Jurkat, Clone E6-1 (cell line): ENCODE measurements at places on chromosomes 7 and 10.

DNA sequence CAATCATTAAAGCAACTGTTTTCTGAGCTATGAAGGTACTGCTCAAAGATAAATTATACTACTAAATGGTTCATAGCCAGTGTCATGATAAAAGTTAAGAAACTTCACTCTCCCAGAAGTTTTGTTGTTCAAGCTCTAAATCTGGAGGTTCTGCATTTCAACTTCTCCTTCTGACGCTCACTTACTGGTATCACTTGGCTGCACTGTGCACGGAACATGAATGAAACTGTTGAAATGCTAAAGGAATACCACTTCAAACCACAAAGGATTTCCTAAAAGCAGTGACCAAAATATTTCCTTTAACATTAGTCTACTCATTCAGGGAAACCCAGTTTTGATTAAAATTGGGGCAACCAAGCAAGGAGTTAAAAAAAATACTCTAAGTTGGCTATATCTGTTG, 93.6 kb downstream of the UBE2H start:
- DNase-seq = no peak

DNA sequence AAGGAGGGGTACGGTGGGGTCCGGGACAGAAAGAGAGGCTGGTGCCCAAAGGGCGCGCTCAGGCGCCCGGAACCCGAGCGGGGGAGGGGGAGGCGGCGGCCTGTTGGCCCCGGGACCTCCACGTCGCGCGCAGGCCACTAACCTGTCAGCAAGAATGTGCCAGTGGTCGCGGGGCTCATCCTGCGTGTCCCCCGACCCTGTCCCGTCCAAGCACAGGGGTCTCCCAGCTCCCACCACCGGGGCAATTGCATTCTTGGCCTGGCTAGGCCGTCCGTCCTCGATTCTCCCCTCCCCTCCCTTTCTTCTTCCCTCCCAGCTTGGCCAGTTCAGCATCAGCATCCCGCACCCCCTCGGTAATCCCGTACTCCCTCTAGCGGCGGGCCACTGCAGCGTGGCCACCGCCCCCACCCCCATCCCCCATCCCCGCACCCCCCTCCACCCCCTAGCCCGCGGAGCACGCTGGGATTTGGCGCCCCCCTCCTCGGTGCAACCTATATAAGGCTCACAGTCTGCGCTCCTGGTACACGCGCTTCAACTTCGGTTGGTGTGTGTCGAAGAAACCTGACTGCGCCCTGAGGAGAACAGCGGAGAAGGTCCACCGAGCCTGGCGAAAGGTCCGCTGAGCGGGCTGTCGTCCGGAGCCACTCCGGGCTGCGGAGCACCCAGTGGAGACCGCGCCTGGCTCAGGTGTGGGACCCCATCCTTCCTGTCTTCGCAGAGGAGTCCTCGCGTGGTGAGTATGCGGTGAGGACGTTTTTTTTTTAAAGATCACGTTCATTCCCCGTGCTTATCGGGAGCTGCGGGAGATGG, at the start of gene SGCE:
SGCE (minus strand) TSS at position 286 of the 810 bp plus-strand sequence; CDS start at position 251, 35 bp downstream.
- DNase-seq = no peak

DNA sequence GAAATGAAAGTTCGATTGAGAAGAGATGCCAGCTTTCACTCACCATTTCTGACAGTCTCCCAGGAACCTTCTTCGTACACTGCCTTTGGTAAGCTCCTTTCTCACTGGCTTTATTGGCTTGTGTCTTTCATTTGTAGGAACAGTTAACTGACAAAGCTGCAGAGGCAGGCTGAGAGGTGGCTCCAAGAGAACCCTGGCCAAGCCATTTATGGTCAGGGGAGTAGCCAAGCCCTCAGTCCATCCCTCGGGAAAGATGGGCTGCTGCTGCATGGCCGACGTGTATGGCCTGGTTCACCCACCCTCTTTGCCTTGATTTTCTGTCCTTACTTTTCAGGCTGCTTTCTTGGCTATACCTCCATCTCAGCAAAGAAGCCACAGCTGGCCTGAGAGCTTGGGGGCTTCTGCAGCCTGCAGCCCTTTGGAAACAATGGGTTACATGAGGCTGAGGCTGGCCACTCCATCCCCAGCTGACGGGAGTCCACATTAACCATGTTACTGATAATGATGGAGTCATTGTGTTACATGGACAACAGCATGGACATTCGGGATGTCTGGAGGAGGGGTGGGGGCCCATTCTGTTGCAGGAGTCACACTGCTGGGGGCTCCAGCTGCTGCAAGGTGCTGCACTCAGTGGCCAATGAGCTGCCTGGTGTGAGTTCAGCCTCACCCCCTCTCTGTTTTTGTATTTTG, at the start of gene OPALIN:
OPALIN (minus strand) TSS at position 152 of the 690 bp plus-strand sequence; CDS start at position 46, 106 bp downstream.
- no peak for DNase-seq

- no peak for DNase-seq
Observed at GRCh38 chr10:103706762-103707161, 148.6 kb downstream of the SH3PXD2A start.

DNA sequence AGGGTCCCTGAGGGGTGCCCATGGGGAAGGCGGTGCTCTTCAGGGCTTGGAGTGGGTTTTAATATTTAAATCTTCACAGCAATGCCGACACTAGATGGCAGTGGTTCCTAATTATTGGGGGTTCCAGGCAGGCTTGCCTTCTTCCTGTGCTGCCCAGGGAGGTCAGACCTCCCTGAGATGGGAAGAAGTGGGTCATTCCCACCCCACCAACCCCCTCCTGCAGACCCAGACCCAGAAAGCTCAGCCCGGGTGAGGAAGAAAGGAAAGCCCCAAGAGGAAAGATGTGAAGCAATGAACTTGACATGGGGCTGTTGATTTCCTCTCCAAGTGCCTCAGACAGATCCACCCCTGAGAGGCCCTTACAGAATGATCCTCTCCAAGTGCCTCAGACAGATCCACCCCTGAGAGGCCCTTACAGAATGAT, 85.1 kb upstream of the LANCL2 start:
- peak; percentile 56 for DNase-seq

DNA sequence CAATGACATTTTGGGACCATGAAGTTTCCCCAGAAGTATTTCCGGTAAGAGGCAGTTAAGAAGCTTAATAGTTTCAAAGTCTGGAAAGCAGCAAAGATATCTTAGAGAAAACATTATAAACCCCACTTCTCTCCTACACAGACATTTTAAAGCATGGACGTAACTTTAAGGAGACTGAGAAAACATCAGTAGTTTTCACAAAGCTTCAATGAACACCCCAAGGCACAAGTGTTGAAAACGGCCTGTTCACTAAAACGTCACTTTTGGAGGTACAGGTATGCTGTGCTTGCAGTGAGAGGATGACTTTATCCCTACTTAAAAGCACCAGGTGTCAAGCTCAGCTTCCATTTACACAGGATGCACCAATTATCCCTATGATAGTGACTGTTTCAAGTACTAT, 25.0 kb downstream of the NCOA4 start:
- no peak for DNase-seq

DNA sequence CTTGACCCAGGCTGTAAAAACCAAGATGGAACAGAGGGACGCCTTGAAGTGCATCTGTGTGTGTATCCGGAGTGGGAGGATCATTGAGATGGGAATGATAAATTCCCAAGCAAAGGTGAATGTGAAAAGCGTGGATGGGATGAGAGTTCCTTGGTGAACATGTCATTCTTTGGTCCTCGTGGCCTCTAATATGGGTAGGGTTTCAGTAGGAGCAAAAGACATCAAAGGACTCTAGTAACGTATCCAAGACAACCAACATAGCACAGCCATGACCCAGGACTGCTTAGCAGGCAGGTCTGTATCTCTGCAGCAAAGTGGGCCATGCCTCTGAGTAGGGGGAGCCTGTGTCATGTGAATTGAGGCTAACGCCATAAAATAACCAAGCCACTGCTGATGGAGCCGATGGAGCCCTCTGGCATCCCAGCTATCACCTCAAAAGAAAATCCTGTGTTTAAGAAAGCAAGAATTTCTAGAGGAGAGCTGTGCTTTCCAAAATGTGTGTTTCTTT, 98.6 kb downstream of the CCDC3 start:
- no peak for DNase-seq

GRCh38 chr10:22156750-22157149, 61.1 kb downstream of the EBLN1 start:
- no peak for DNase-seq

DNA sequence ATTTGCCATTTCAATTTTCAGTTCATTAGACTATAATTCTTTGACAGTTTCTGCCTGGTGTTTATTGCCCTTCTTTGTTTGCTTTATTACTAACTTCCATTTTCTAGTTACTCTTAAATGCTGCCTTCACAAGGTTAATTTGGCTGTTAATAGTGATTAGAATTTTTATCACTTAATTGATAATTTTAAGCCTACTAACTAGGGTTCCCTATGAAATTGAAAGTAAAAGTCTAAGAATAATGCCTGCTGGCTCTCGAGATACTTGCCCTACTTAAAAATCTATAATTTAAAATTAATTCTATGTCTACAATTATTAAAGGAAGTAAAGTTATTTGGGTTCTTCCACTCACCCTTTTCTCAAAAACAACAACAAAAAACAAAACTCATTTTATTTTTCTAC, 65.3 kb downstream of the C1GALT1 start:
- no peak for DNase-seq

- no peak for DNase-seq
Observed at GRCh38 chr10:132044803-132045202, 20.9 kb upstream of the JAKMIP3 start.

- DNase-seq = no peak
Observed at GRCh38 chr7:26860361-26860760, 4.0 kb downstream of the SKAP2 start.

DNA sequence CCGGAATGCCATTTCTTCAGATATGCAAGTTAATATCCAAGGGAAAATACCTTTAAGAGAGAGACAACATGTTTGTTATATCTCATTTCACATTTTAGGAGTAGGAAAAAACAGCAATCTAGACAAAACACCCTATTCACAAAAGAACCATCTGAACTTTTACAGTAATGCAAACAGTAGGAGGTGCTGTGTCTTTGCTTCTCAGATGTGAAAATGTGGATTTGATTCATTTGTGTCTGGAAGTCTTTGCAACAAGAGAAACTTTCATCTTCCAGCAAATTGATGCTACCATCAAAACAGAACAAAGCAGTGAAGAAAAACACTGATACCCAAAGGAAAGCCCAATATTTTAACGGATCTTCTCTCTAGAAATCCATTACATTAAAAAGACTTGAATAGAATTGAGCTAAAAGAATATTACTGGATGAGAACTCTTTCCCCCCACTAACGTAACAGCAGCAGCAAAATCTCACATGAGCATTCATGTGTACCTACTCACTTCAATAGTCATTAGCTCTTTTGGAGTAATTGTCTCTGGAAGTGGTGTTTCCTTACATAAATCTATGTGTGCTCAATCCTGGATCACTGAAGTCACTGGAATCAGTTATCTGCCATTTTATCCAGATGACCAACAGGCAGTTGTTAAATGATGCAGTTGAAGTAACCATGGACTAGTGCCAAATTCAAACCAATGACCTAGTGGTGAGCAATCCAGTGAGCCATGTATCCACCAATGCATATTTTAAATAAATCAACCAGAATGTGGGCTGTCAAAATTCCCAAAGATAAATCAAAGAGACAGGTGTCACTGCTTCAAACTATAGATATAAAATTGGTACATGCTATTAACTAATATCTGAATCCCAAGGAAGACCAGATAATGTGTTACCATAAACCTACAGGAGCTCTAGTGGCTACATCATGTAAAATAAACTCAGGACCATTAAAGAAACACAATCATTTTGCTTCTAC, 1.8 kb downstream of the SEMA3C start:
- DNase-seq = no peak

GRCh38 chr7:16889305-16889704, 7.5 kb upstream of the AGR3 start:
- DNase-seq = no peak

DNA sequence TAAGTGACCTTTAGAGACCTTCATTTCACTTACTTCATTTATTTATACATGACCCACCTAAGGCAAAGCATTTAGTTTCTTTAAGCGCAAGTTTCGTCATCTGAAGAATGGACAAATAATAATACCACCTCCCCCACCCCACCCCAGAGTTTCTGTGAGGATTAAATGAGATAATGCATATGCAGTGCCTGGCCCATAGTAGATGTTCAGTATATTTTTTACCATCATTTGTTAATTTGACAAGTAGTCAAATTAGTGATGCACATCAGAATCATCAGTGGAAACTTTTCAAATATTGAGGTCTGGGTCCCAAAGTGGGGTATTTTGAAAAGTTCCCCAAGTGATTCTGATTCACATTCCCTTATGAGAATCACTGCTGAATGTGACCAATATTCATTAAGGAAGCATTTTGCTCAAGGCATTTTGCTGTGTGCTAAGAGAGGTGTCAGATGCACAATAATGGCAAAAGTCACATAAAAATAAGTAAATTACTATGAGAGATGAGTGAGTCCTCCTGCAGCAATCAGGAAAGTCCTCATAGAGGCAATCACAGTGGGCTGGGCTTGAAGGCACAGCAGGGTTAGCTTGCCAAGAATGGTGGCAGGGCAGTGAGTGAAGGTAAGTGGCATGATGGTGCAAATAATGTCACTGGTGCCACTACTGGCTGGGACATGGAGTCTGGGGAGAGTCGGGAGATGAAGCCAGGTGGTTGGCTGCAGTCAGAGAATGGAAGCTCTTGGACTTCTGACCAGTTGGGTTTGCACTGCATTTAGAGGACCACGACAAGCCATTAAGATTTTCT, 244.1 kb downstream of the PTEN start:
- no peak for DNase-seq

DNA sequence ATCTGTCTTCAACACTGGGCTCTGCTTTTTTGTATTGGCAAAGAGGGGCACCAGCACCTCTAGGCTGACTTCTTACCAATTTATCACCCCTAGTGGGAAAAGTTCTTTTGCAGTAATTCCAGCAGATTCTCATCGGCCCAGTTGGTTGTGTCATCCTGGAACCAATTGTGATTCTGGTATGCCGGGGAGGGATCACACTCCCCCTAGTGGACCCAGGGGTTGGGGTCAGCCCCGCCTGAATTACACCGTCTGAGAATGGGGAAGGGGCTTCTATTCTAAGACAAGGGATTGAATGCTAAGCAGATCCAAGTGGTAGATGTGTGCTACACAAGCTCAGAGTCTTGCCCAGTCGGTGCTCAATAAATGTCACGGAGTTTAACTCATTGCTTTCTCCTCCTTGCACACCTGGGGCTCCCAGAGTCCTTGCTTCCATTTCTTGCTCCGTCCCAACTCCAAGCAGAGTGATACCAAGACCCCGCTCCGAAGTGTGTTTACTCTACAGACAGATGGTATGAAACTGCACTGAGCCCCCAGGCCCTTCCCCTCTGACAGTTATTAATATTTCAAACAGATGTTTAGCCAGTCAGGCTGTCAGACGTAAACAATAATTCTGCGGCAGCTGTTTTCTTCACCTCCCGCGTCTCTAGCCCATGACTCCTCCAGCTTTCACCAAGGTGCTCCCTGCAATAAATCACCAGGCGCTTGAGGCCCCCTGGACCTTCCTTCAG, 71.9 kb downstream of the C10orf105 start:
- no peak for DNase-seq

- DNase-seq = peak; percentile 15
Observed at GRCh38 chr10:93680412-93681047, 21.9 kb downstream of the FRA10AC1 start.

DNA sequence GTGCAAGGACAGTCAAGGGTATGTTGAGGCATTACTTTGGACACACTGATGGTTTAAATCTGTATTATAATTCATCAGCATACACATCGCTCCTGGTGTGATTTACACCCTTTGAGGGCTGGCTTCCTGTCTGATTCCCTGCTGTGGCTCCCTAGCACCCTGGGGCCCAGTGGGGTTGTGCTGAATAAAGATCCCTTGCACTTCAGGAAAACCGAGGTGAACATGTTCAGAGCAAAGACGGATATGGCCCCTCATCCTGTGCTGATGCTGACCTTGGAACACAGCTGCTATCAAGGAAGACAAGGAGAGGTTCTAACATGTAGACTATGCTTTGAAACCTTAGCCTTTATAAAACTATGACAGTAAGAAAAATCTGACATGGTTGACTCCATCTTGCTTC, 84.6 kb upstream of the UNC5B start:
- DNase-seq = no peak
